Psoas muscle (tissue), 8 donors: ENCODE measurements at places on chromosomes 12 and 14.

GRCh38 chr12:90794212-90794611 is 160.8 kb downstream of the CCER1 start:
- H3K27me3 ChIP-seq = no peaks in the 10 kb centered on the region
- H3K4me3 ChIP-seq = no peak overlapping the region
- DNase-seq = no peak
- H3K36me3 ChIP-seq = no peaks in the 10 kb centered on the region
- H3K27ac ChIP-seq = no peak overlapping the region
- no peaks in the 10 kb centered on the region for H3K4me1 ChIP-seq

DNA sequence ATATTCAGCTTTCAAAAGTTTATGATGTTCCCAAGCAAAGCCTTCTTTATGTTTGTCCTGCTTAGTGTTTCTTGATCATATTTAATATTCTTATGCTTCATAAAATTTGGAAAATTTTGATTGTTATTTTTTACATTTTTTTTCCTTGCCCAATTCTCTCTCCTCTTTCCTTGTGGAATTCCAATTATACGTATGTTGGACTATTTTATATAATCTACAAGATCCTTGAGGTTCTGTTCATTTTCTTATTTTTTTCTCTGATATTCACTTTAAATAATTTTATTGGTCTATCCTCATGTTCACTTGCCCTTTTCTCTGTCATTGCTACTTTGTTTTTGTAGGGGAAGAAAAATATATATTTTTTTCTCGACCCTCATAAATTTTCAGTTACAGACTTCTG is 167.7 kb downstream of the DYRK2 start:
- H3K27ac ChIP-seq = no peak overlapping the region
- H3K4me1 ChIP-seq = peaks cover 17% of the 10 kb centered on the region
- DNase-seq = no peak
- H3K4me3 ChIP-seq = no peak overlapping the region

DNA sequence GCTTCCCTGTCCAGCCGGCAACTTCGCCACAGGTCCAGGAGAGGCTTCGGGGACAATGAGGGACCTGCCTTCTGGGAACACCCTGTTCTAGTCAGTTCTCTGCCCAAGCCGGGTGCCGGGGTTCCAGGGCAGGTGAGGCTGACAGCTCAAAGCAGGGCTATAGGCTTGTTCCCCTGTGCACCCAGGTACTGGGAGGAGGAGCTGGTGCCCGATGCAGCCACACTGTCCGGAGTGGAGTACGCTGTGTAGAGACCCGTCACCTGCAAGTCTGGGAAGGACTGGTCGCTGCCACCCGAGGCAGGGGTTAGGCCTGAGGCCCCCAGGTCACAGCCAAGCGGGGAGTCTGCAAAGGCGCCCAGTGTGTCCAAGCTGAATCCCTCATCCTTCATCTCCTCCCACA is 29.6 kb downstream of the FOXN4 start:
- no peak for DNase-seq
- no peaks in the 10 kb centered on the region for H3K36me3 ChIP-seq
- no peaks in the 10 kb centered on the region for H3K4me1 ChIP-seq
- no peaks in the 10 kb centered on the region for H3K27me3 ChIP-seq
- H3K4me3 ChIP-seq = no peak overlapping the region
- no peak overlapping the region for H3K27ac ChIP-seq

GRCh38 chr12:53530061-53530460 is 22.8 kb upstream of the NPFF start:
- H3K4me1 ChIP-seq = no peaks in the 10 kb centered on the region
- H3K27me3 ChIP-seq = no peaks in the 10 kb centered on the region
- H3K4me3 ChIP-seq = no peak overlapping the region
- DNase-seq = no peak

DNA sequence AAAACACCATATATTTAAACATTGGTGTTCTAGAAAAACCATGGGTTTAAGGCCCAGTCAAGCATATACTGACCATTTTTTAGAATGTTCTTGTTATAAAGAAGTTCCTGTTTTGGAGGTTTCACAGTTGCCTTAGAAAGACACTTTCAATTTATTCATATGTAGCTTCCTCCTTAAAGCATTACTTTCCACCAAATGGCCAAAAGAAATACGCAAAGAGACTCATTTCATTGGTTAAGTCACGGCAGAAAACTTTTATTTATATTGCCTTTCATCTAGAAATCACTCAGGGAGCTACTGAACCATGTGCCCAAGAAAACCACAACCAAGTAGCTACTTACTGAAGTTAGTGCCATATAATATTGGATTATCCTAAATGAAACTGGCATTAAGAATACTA is 40.0 kb downstream of the MYBPC1 start:
- no peaks in the 10 kb centered on the region for H3K27me3 ChIP-seq
- peaks cover 99% of the 10 kb centered on the region for H3K36me3 ChIP-seq
- peak overlapping the region; percentile 2 for H3K27ac ChIP-seq
- no peak for DNase-seq

- DNase-seq = no peak
- no peak overlapping the region for H3K27ac ChIP-seq
- no peaks in the 10 kb centered on the region for H3K27me3 ChIP-seq
- H3K36me3 ChIP-seq = no peaks in the 10 kb centered on the region
These were observed 1523.5 kb downstream of the AACS start for GRCh38 chr12:126588586-126589249.

- no peak overlapping the region for H3K4me3 ChIP-seq
- H3K4me1 ChIP-seq = peaks cover 10% of the 10 kb centered on the region
- H3K27ac ChIP-seq = no peak overlapping the region
- DNase-seq = no peak
- H3K27me3 ChIP-seq = no peaks in the 10 kb centered on the region
These were observed 88.9 kb upstream of the ARHGAP5 start for GRCh38 chr14:31988244-31988643.

- DNase-seq = no peak
- H3K36me3 ChIP-seq = no peaks in the 10 kb centered on the region
- no peaks in the 10 kb centered on the region for H3K4me1 ChIP-seq
- no peak overlapping the region for H3K4me3 ChIP-seq
These were observed 16.1 kb downstream of the VRTN start for GRCh38 chr14:74364271-74364880.

DNA sequence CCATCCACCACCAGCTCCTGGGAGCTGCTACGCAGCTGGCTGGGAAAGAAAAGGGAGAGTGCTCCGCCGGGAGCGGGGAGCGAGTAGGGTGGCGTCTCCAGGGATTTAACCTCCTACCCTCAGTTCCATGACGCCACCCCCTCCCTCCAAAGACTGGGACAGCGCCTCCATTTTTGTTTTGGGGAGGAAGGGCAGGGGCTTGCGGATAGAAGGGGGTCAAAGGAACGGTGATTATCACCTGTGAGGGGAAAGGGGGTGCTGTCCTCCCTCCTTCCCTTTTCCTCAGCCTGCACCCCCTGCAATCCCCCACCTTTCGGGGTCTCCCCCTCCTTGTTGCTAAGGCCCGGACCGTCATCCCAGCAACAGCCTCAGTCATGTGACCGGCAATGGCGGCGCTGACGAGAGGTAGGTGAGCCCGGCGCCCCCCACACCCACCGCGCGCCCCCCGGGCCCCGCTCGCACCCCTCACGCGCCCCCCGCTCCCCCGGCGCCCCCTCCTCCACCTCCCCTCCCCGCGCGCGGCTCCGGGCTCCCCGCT is at the start of gene DTX3:
Gene DTX3, plus strand, starts transcription at position 371 of the 538 bp plus-strand sequence. CDS start 1,694 bp downstream, outside the sequence.
- H3K27ac ChIP-seq = peak within 1 kb of the TSS; percentile 64
- H3K4me1 ChIP-seq = no peaks in the 10 kb centered on the region
- peaks cover 28% of the 10 kb centered on the region for H3K36me3 ChIP-seq
- peaks cover 16% of the 10 kb centered on the region for H3K27me3 ChIP-seq

GRCh38 chr14:38500125-38500524 is 244.2 kb upstream of the CLEC14A start:
- H3K27me3 ChIP-seq = no peaks in the 10 kb centered on the region
- no peak overlapping the region for H3K27ac ChIP-seq
- H3K4me3 ChIP-seq = no peak overlapping the region
- peaks cover 4% of the 10 kb centered on the region for H3K4me1 ChIP-seq
- DNase-seq = no peak

DNA sequence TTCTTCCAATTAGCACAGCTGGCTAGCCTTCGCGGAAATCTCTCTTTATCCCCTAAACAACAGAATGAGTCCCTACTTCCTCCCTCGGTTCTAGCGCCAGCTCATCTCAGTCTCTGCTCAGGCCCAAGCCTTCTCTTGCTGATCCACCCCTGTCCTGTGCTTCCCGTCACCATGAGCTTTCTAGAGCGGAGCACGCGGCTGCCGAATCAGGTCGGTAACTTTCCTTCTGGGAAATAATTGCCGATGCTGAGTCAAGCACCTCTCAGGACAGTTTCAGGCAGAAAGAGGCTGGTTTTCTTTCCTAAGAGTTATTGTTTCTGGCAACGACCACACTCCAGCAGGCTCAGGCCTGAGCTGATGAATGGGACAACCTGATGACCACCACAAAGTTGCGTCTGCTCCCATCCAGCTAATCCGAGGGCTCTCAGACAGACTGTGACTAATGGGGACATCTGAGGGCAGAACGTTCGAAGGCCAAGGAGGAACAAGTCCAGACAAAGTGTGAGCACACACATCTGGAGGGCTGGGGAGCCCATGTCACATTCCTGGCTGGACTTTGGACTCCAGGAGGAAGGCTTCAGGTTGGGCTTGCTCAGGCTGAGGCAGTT is 13.6 kb upstream of the GPR68 start:
- H3K4me3 ChIP-seq = no peak overlapping the region
- no peaks in the 10 kb centered on the region for H3K27me3 ChIP-seq
- no peak overlapping the region for H3K27ac ChIP-seq
- no peaks in the 10 kb centered on the region for H3K4me1 ChIP-seq
- DNase-seq = peak; percentile 66
- H3K36me3 ChIP-seq = no peaks in the 10 kb centered on the region

- no peaks in the 10 kb centered on the region for H3K27me3 ChIP-seq
- H3K4me1 ChIP-seq = no peaks in the 10 kb centered on the region
These were observed 88.9 kb upstream of the FRMD6 start for GRCh38 chr14:51562816-51563215.

- no peaks in the 10 kb centered on the region for H3K27me3 ChIP-seq
- H3K4me1 ChIP-seq = no peaks in the 10 kb centered on the region
- H3K27ac ChIP-seq = no peak overlapping the region
These were observed 42.2 kb upstream of the DBX2 start for GRCh38 chr12:45093051-45093450.

GRCh38 chr12:51666696-51667095 is 75.7 kb downstream of the SCN8A start:
- no peak overlapping the region for H3K27ac ChIP-seq
- no peak for DNase-seq
- H3K27me3 ChIP-seq = no peaks in the 10 kb centered on the region

- peaks cover 38% of the 10 kb centered on the region for H3K4me1 ChIP-seq
- H3K27ac ChIP-seq = peak overlapping the region; percentile 100
- H3K4me3 ChIP-seq = peak overlapping the region; percentile 76
- H3K27me3 ChIP-seq = no peaks in the 10 kb centered on the region
These were observed 12.3 kb upstream of the CALM1 start for GRCh38 chr14:90384543-90384911.

GRCh38 chr14:54451961-54452360 is 10.8 kb upstream of the CNIH1 start:
- H3K4me1 ChIP-seq = no peaks in the 10 kb centered on the region
- no peak for DNase-seq
- H3K27me3 ChIP-seq = no peaks in the 10 kb centered on the region
- H3K27ac ChIP-seq = no peak overlapping the region

- H3K4me3 ChIP-seq = peak overlapping the region; percentile 86
- H3K27me3 ChIP-seq = no peaks in the 10 kb centered on the region
- H3K27ac ChIP-seq = peak overlapping the region; percentile 91
- DNase-seq = peak; percentile 23
- H3K36me3 ChIP-seq = no peaks in the 10 kb centered on the region
- peaks cover 15% of the 10 kb centered on the region for H3K4me1 ChIP-seq
These were observed 29.6 kb downstream of the WBP11 start for GRCh38 chr12:14773685-14774073.

DNA sequence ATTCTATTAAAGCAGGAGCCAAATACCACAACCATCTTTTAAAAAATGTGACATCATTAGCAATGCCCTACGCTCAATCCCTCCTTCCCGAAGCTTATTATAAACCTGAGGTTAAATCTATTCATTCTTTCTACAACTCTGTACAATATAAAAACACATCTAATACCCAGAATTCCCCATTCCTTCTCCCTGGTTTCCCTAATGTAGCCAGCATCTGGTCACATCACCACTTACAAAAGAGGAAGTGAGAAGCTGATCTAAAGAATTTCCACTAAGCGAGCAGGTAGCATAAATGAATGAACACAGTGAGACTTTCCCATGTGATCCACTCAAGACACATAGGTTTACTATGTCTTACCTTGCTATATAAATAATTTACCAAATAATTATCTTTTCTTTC is 90.4 kb downstream of the LRP6 start:
- H3K4me3 ChIP-seq = no peak overlapping the region
- H3K36me3 ChIP-seq = peaks cover 19% of the 10 kb centered on the region
- DNase-seq = no peak
- H3K4me1 ChIP-seq = peaks cover 14% of the 10 kb centered on the region

DNA sequence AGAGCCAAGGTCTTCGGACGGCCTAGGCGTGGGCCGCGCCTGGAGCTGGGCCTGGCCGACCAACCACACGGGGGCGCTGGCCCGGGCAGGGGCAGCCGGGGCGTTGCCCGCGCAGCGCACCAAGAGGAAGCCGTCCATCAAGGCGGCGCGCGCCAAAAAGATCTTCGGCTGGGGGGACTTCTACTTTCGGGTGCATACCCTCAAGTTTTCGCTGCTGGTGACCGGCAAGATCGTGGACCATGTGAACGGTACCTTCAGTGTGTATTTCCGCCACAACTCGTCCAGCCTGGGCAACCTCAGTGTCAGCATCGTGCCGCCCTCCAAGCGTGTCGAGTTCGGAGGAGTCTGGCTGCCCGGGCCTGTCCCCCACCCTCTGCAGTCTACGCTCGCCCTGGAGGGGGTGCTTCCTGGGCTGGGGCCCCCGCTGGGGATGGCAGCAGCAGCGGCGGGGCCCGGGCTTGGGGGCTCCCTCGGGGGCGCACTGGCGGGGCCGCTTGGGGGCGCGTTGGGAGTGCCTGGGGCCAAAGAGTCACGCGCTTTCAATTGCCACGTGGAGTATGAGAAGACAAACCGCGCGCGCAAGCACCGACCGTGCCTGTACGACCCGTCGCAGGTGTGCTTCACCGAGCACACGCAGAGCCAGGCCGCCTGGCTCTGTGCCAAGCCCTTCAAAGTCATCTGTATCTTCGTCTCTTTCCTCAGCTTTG is 4.4 kb upstream of the SHMT2 start:
- H3K27me3 ChIP-seq = peaks cover 59% of the 10 kb centered on the region
- peaks cover 1% of the 10 kb centered on the region for H3K4me1 ChIP-seq
- DNase-seq = no peak
- no peak overlapping the region for H3K27ac ChIP-seq

DNA sequence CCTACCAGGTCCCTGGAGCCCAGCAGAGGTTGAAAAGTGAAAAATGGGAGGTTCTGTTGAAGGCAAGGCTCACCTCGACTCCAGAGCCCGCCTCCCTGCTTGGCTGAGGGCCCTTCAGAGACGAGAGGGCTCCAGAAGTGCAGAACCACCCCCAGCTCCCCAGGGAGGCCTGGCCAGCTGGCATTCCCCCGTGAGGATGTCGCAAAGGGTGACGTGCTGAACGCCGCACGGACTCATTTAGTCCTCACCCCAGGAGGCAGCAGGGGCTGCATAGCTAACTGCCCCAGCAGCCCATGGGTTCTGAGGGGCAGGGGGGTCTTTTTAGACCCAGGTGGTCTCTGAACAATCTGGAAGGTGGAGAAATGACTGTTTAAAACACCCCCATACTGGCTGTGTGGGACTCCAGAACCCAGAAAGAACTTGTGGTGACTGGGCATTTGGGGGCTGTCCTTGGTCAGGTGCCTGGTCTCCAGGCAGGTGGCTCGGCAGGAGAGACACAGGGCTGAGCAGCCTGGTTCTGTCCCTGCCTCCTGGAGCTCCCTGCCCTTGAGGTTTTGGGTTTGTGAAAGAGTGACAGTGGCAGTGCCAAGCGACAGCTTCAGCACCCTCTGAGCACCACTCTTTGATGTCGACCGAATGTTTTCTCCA is 32.0 kb downstream of the ANAPC7 start:
- peaks cover 62% of the 10 kb centered on the region for H3K36me3 ChIP-seq
- H3K27ac ChIP-seq = no peak overlapping the region
- H3K27me3 ChIP-seq = no peaks in the 10 kb centered on the region
- DNase-seq = no peak
- H3K4me3 ChIP-seq = no peak overlapping the region
